ENCODE measurements at places on chromosomes 6 and 20.

GRCh38 chr20:54643761-54644160, 168.4 kb downstream of the DOK5 start:
- no peak for DNase-seq

DNA sequence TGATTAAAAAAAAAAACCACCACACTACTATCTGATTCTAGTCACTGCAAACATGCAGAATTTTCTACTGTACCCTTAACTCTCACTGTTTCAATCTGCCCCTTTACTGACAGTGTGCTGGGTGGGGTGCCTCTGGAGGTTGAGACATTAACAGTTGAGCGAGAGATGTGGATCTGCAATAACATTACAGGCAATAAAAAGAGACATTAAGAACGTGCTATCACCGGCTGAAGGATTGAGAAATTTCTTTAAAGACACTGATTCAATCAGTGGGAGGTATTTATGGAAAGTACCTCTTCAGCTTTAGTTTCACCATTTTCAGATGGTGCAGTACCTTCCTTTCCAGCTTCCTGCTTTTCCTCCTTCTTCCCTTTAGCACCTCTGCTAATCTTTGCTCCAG, 32.5 kb downstream of the HMGN3 start:
- no peak for DNase-seq

GRCh38 chr6:46014511-46015118, 1.0 kb downstream of the CLIC5 start:
- DNase-seq: peak; percentile 52

- no peak for DNase-seq
Measured at GRCh38 chr6:20497216-20498040, 36.8 kb upstream of the CDKAL1 start.

DNA sequence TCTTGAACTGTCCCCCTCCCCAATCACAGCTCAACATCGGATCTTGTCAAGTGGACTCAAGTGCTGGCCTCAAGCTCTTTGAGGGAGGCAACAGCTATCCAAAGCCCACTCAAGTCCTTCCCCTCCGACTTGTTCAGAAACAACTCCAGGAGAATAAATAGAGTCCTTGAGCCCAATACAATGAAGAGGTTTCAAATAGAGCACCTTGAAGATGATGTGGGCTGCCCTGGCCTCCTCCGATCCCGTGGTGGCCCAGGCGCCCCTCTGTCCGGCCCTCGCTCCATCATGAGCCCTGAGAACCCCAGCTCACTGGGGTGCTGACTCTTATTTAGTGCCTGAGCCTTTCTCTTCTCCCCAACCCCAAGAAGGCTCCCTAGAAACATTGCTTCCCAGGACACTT, 164.3 kb upstream of the PMEPA1 start:
- no peak for DNase-seq

Measured in H1 (cell line).